ENCODE measurements at places on chromosomes 5 and 9.

DNA sequence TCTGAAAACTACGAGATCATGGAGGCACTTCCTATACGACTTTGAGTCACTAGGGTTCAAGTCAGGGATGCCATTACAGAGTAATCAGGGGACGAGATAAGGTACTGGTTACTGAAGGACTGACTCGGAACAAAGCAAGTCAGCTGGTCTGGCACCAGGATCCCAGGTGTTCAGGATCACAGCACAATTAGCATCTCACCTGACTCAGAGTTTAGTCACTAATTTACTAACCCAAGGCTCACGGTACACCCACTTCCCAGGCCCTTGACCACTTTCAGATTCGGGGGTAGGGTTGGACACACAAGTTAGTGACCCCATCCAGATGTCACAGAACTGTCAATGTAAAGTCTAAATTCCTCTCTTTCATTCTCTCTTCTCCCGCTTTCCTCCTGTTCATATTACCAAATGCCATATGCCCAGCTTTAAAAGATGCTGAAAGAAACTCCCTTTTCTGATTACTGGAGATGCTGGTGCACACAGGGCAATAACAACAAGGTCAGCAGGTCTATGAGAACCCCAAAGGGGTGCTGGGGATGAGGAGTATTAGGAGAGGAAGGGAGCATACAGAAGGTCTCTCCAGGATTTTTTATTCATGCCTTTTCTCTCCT, 657.8 kb downstream of the TLE1 start:
- DNase-seq = no peak

- no peak for DNase-seq
Measured at GRCh38 chr5:74179701-74180100, 460.8 kb downstream of the ENC1 start.

DNA sequence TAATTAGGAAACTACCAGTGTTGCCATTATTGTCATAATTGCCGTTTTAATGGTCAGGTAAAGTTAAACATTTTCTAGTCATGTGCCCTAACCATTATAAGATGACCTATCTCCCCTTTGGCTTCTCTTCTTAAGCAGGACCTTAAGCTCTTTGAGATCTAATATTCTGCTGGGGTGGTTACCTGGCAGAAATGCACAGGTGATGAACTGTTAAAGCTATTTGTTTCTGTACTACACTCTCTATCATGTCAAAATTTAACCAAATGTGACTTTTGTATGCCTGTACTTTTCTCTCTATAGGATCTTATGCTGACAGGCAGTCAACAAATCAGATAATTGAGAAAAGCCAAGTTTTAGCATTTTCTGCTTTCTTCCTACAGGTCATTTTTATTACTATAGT, 23.3 kb downstream of the ALDH1A1 start:
- DNase-seq = no peak

GRCh38 chr5:144947023-144947422, 776.4 kb downstream of the KCTD16 start:
- no peak for DNase-seq

- DNase-seq = no peak
Measured at GRCh38 chr5:39680213-39680612, 255.4 kb upstream of the DAB2 start.

- no peak for DNase-seq
Measured at GRCh38 chr5:131640043-131640856, 5.2 kb upstream of the RAPGEF6 start.

DNA sequence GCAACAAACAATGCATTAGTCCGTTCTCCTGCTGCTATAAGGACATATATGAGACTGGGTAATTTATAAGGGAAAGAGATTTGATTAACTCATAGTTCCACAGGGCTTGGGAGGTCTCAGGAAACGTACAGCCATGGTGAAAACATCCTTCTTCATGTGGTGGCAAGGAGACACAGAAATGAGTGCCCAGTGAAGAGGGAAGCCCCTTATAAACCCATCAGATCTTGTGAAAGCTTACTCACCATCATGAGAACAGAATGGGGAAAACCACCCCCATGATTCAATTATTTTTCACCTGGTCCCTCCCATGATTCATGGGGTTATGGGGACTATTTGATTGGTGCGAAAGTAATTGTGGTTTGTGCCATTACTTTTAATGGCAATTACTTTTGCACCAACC, 655.8 kb upstream of the SEMA6A start:
- no peak for DNase-seq

- DNase-seq = no peak
Measured at GRCh38 chr9:80605129-80605528, 1033.4 kb downstream of the TLE4 start.

DNA sequence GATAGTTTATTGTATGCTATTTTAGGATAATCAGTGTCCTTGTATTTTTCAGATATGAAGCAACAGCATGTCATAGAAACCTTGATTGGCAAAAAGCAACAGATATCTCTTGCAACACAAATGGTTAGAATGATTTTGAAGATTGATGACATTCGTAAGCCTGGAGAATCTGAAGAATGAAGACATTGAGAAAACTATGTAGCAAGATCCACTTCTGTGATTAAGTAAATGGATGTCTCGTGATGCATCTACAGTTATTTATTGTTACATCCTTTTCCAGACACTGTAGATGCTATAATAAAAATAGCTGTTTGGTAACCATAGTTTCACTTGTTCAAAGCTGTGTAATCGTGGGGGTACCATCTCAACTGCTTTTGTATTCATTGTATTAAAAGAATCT, 14.5 kb downstream of the CCT5 start:
- DNase-seq = no peak

DNA sequence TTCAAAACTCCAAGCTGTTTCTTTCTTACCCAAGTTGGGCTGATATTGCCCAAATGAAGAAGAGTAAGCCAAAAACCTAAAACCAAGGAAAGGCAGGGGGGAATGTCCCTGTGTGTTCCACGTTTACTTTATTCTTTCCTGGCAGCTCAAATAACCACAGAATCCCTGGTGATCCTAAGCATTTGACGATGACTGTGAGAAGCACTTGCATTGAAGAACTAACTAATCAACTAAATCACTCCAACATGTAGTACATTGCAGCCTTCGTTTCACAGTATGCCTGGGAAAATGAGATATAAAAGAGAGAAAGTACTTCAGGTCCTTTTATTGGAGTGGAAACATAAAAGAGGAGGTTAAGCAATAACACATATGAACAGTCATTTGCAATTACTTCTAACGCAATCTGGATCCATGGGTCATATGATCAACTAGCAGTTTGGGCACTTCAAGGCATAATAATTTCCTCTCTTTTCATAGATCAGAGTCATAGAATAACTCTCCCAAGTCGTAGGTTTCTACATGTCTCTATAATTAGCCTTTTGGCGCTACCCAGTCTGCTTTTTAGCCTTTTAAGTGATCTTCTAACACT, 338.4 kb downstream of the TMEM167A start:
- no peak for DNase-seq

DNA sequence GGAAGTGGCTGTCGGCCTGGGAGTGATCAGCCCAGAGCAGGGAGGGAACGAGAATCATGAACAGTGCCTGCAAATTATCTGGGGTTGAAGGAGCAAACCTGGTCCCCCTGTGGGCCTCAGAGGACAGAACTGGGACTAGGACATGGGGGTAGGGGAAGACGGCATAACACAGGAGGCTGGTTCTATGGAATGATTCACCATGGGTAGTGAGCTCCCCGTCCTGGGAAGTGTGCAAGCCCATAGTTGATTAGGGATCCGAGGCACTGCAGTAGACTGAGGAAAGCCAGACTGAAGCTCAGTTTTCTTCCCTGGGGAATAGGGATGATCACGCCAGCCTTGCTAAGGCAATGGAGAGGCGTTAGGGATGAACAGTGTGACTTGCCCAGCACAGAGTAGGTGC, 5.6 kb downstream of the ADGRD2 start:
- no peak for DNase-seq

DNA sequence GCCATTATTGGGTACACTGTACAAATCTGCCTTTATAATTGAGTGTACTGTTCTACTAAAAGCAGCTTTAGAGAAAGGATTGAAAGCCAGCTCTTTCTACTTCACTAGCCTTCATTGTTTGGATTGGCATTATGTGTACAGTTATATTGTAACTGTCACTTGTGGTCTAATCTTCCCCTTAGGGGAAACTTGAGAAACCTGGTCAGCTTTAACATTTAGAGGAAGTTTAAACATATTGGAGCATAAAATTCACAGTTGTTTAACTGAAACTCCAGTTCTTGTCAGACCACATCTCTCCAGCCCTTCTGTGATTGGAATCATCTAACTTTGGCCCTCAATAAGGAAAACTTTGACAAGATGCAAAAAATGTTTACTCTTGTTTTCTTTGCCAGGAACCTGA, 24.6 kb downstream of the PIK3R1 start:
- no peak for DNase-seq

GRCh38 chr5:124888622-124889485, 142.4 kb upstream of the ZNF608 start:
- DNase-seq = no peak

GRCh38 chr5:149337736-149338135, 7.6 kb upstream of the GRPEL2 start:
- DNase-seq = no peak

- DNase-seq = no peak
Measured at GRCh38 chr5:75058986-75059535, 6.7 kb upstream of the GCNT4 start.

- DNase-seq = no peak
Measured at GRCh38 chr5:140055152-140055551, 12.1 kb upstream of the NRG2 start.

GRCh38 chr5:41637424-41637823, 127.0 kb upstream of the PLCXD3 start:
- DNase-seq = no peak

GRCh38 chr9:133952598-133953550, 39.2 kb downstream of the VAV2 start:
- DNase-seq = no peak

DNA sequence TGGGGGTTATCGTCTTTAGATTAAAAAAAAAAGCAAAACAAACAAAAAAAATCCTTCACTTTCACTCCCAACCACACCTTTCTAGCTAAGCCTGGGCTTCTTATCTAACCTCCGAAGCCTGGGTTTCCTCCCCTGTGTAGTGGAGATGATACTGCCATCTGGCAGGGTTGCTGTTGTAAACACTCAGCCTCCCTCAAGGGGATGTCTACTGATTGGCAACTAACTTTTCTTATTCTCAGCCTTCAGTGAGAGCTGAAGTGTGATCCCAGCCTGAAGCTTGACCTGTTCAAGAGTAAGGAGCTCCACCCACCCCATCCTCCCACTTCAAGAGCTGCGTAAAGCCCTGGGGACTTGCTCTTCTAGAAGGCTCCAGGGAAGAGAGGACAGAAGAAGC, 21.5 kb upstream of the WWC1 start:
- no peak for DNase-seq

DNA sequence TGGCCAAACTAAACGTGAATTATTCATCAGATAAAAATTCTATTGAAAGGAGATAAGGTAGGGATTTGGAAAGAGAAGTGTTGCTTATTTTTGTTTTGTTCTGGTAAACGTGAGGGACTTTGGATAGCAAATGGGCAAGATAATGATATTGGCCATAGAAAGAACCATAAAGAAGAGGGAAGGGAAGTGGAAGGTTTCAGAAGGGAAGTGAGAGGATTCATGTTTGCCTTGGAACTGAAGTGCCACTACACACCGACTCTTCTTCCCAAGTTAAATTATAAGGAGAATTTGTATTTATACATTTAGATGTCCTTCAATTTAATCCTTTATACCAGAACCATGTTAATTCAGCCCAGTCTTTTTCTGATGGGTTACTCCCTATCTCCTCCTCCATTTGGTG, 42.1 kb upstream of the TAF11L2 start:
- no peak for DNase-seq

- no peak for DNase-seq
Measured at GRCh38 chr5:180193749-180194375, 15.1 kb downstream of the RASGEF1C start.

DNA sequence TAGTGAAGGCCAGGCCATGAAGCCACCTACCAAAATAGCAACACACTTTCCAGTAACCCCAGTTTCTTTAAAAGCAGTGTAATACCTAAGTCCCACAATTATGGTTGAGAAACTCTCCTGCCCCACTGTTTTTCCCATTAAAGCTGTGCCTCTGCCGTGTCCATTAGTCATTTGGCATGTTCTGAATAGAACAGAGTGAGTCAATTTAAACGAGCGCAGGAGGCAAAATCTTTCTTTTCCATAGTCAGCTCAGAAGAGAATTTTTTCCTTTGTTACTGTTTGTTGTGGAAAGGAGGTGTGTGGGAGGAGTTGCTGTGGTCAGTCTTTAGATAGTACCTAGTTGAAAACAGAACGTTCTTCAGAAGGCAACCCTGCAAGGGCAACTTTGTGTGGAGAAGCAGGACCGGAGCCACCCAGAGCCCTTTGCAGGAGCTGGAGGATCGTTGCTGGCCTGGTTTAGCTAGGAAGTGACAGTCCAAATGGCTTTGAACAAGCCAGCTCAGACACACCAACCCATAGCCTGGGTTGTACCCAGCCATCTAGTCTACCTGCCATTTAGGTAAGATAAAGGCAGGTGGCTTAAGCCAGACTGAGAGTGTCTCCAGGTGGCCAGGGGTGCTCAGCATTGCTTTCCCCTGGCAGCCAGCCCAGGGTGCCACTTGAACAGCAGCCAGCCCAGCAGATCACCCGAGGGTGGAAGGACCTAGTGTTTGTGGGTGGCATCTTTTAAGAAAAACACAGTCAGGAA, 30.4 kb downstream of the GADD45G start:
- no peak for DNase-seq

DNA sequence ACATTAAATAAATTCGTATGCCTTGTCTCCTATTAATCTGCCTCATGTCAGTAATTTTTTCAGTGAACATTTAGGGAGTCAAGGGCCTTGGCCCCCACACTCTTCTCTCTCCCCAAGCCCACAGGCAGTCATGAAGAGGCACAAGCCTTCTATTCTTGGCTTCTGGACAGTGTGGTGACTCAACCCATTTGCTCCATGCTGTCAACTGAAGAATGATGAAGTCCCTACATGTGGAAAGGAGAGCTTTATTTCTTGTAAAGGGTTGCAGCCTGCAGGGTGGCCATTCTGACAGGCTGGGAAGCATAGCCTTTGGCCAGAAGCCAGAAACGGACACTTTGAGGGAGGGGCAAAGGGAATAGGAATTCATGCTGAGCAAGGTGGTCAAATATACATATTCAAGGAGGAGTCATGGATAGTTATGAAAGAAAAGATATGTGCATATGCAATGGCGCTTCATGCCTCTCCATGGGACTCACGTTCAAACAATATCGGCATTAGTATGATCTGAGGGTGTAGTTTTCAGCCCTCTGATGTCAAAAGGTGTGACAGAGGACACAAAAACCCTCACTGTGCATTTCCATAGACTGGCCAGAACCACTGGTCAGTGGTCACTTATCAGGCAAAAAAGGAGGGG, 31.3 kb downstream of the ANKRA2 start:
- no peak for DNase-seq
